CD4-positive, alpha-beta T cell treated with Interleukin-10 for 1 hour (primary cell): ENCODE measurements at places on chromosomes 5 and 9.

GRCh38 chr5:16457853-16458252 lies 7.7 kb downstream of the ZNF622 start:
- DNase-seq: no peak

DNA sequence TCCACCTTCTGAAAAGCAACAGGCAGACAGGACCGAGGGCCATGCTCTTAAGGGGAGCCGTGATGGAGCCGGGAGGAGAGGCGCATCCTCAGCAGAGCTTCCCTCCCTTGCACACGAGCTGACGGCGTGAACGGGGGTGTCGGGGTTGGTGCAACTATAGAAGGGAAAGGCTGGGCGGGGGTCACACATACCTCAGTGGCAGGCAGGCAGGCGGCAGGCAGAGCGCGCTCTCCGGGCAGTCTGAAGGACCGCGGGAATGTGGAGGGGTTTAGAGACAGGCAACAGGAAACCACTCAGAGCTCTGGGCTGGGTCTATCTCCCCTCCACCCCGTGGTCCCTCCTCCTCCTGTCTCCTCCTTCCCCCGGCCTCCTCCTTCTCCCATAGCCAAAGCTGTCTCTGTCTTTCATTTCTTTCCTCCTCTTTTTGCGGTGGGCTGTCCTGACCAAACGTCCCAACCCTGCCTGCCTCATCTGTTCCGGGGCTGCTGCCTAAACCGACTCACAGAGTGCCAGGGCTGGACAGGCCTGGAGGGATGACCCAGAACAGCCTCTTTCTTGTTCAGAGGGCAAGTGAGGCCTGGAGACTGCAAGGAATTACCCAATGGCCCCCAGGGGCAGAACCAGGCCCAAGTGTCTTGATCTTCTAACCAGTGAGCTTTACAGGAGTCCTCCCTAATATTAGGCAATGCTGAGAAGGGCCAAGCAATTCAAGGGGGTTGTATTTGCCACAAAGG lies at the start of gene SPARC:
TSS of gene SPARC (minus strand) at position 242 of the 734 bp plus-strand sequence. CDS start 10,727 bp downstream, outside the sequence.
- DNase-seq: no peak

DNA sequence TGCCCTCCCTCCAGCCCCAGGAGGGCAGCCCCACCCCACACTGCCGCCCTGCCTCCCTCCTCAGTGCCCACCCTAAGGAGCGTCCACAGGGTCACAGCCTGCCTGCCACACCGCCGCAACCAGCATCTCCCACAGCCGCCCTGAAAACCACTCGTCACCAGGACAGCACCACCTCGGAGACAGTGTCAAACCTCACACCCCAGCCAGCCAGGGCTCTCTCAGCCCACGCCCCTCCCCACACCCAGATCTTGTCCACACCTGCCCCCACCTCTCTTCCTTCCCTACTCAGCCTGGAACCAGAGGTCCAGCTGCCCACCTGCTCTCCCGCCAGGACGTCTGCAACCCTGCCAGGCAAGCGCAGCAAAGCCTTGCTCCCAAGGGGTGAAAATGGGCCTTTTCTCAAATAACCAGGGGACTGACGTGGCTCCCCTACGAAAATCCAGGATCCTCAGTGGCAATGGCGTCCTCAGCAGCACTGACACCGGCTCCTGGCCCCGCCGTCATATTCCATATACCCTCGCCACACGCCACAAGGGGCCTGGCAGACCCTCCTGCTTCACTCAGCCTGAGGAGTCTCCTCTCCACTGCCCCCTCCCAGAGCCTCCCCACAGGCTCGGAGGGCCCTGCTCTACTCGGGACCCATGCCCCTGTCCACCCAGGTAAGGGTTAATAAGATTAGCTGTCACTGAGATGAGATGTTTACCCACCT lies 71.0 kb upstream of the ADAMTS2 start:
- no peak for DNase-seq

DNA sequence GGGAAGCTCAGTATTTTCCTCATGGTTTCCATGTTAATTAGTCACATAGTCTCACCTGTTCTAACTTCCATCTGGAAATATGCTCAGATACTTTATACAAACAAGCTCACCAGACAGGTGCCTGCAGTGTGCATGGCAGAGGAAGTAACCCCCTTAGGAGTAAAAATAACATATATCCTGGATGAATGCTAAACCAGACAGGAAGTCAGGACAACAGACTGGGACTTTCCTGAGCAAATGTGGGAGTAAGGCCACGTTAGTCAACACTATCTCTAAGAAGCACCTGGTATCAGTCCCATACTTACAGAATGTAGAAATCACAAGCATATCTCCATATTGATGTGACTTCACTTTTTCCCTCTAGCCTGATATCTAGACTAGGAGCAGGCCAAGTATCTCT lies 128.4 kb downstream of the SEC61B start:
- no peak for DNase-seq

DNA sequence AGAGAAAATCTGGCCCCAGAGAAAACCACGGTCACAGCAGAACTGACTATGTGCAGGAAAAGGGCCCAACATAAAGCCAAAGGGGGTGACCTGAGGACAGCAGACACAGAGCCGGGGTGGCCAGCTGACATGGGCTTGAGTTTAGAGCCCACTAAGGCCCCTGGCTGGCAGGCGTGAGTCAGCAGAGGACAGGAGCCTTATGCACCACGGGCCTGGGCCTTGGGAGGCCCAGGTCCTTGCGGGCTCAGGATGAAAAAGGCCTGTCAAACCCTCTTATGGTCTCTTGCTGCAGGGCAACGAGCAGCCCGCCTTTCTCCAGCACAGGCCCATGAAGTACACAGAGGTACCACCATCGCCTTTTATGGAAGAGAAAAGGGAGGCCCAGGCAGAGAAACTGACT lies 19.7 kb downstream of the STK10 start:
- no peak for DNase-seq

DNA sequence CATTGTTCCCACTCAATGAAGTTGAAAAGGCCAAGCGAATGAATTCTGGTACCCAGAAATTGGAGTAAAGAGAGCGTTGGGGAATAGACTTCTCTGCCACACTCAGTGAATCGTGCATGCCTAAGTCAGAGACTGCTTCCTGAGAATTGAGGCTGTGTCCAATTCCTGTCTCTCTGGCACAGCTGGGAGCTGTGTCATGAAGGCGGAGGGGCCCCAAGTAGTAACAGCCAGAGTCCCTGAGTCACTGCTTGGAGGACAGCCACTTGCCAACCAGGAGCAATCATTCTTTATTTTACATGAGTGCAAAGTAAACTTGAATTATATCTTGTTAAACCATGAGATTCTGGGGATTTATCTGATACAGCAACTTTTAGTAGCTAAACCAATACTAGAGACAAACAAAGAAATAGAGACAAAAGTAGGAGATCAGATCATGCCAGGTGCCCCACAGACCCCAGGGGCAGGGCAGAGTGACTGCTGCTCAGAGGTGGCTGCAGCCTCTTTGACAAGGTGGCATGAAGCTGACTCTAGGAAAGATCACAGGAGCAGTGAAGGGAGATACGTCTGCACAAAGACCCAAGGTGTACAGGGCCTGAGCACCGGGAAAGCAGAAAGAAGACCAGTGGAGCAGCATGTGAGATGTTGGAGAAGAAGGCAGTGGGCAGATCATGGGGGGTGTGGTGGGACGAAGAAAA lies 246.0 kb downstream of the GADD45G start:
- no peak for DNase-seq

- DNase-seq: no peak
Measured at GRCh38 chr9:86452201-86452828, 98.1 kb upstream of the TUT7 start.

- DNase-seq: peak; percentile 60
Measured at GRCh38 chr9:131733541-131734061, 6.3 kb downstream of the RAPGEF1 start.

DNA sequence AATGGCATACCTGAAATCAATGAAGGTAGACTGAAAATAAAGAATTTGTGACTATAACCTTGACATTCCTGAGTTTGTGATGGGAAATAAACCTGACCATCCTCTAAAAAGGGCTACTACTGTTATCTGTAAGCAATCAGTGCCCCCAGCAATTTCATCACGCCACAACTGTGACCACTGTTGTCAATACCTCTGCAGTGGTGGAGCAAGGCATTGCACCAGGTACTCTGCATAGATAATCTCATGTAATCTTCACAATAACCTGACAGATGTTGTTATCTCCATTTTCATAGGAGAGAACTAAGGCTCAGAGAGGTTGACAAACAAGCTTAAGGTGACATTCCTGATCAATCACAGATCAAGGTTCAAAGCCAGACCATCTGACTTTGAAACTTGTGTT lies 38.5 kb upstream of the FRRS1L start:
- DNase-seq: no peak

DNA sequence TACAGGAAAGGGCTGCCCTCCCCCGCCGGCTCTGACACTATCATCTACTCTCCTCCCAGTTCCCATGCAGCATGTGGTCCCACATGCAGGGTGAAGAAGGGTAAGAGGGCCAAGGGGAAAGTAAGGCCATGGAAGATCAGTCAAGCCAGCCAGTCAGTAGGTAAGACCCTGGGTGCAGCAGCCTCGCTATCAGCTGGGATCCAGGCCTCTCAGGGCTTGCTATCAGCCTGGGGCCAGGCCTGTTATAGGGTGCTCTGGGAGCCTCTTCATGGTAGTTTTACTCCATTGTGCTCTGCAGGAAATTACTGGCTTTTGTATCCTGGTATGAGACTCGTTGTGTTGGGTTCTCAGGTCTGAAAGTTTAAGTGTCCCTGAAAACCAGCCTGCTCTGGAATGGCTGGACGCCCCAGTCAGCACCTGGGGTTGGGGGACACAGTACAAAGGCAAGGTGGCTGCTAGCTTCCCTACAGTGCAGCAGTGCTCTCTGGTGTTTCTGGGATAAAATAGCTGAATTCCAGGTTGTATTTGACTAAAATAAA lies 21.4 kb downstream of the SLC22A4 start:
- no peak for DNase-seq

DNA sequence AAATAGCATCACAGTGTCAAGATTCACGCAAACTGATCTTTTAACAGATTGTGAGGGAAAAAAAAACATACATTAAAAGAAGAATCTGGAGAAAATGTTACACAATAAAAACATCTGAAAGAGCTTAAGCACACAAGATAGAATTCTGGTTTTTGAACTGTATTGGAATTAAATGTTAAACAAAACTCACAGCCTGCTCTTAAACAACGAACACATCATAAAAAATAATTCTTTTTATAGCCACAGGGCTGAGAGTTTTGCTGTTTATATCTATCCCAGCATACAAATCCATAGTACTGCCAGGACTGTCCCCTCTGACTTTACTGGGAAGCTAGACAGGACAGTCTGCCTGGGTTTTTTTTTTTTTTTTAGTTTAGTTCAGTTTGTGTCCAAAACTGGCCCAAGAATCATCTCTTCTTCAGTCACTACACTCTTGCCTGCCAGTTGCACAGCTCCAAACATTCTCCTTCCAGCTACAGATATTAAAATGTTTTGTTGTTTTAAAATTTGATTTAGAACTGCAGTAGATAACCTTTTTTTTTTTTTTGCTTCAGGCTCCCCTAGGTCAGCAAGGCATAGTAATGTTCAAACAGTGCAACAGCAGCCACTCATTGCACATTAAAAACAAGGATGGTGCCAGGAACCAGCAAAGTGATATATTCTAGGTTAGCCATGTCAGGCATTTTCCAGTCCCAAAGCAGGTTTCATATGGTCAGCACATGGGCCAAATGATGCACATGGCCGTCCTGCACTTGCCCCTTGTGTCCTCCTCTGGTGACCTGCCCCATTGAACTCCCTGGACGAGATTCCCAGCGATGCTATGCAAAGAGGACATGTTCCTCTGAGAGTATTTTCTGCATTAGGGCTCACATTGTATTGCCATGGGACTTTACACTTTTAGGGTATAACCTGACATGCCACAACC lies 173.6 kb downstream of the ARL15 start:
- DNase-seq: no peak

GRCh38 chr9:110897943-110898342 lies 140.3 kb downstream of the LPAR1 start:
- no peak for DNase-seq

GRCh38 chr5:95600557-95600956 lies 19.3 kb upstream of the GPR150 start:
- no peak for DNase-seq

DNA sequence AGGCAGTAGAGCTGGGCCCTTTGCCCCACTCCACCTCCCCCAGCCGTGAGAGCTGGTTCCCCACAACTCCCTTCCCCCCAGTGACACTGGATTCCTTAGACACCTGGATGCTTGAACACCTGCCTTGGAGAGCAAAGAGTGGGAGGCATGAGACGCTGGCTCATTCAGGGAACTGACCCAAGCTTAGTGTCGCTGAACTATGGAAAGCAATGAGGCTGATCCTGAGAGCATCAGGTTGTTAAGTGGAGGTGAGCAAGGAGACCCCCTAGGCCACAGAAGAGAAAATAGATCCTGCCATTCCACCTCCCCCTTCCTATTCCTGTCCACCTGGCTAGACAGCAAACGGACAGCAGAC lies 2.0 kb downstream of the CCL19 start:
- no peak for DNase-seq

DNA sequence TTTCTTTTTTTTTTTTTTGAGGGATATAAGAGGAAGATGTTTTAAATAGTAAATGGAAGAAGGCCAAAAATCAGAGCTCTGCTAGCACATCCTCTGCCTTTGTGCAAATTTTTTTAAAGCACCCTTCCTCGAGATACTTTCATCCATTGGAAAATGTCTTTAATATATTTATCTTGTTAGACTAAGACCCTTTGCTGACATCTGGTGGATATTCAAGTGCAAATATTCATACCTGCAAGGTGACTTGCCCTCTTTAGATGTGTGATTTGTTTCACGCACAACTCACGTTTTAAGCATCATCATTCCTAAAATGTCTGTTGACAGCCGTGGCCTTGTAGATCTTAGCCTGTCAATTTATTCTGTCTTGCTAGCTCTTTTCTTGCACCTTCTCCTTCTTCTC lies 258.5 kb downstream of the AGTPBP1 start:
- DNase-seq: no peak

DNA sequence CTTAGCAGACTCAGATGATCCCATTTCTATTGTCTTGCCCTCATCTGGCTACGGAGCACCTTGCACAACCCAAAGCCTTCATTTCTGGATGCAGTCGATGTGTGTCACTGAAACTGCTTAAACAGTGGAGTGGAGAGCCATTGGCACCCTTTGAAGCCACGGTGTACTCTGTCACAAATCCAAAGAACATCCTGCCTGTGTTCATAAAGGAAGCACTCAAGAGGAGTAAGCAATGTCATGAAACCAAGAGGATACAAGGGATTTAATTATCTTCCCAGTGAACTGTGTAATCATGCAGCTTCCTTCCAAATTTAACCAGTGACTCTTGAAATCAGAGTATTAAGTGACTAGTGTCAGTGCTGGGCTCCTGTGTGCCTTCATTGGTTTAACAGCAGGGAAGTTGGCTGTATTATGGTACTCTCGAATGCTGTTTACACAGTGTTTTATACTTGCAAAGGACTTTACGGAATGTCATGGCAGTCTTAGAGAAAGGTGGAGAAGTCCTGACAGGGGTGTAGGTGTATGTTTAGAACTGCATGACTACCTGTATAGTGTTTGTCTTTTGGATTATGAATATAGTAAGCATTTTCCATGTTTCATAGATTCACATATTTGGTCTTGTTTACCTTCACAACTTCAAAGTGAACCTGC lies 41.9 kb downstream of the CD180 start:
- DNase-seq: no peak

GRCh38 chr5:76657683-76658311 lies 34.6 kb upstream of the F2RL2 start:
- DNase-seq: no peak

- no peak for DNase-seq
Measured at GRCh38 chr9:130861372-130862180, 26.5 kb downstream of the ABL1 start.

- DNase-seq: no peak
Measured at GRCh38 chr5:132050136-132050535, 10.3 kb upstream of the IL3 start.

- DNase-seq: no peak
Measured at GRCh38 chr5:14097998-14098471, 45.1 kb upstream of the TRIO start.

GRCh38 chr5:141814064-141814964 lies 63.9 kb downstream of the PCDH1 start:
- DNase-seq: peak; percentile 41
